CD4-positive, alpha-beta T cell treated with Interleukin-4 for 4 hours (primary cell): ENCODE measurements at places on chromosomes 7 and 10.

DNA sequence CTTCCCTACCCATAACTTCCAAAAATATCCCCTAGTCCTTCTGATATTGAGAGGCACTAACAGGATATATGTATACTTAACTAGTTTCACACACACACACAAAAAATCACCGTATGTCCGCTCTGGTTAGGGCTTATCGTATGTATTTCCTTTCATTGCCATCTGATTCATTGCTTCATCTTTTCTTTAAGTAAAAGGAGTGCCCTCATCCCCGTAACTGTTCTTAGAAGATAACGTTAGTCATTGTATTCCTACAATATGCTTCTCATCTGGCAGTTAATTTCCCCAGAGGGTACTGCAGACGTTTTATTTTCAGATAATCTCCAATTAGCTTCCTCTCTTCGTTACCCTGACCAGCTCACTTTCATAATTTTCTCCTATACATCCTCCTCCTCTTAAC lies 37.3 kb downstream of the NRCAM start:
- DNase-seq = no peak

- no peak for DNase-seq
Measured at GRCh38 chr7:112431803-112432202, 18.5 kb upstream of the IFRD1 start.

DNA sequence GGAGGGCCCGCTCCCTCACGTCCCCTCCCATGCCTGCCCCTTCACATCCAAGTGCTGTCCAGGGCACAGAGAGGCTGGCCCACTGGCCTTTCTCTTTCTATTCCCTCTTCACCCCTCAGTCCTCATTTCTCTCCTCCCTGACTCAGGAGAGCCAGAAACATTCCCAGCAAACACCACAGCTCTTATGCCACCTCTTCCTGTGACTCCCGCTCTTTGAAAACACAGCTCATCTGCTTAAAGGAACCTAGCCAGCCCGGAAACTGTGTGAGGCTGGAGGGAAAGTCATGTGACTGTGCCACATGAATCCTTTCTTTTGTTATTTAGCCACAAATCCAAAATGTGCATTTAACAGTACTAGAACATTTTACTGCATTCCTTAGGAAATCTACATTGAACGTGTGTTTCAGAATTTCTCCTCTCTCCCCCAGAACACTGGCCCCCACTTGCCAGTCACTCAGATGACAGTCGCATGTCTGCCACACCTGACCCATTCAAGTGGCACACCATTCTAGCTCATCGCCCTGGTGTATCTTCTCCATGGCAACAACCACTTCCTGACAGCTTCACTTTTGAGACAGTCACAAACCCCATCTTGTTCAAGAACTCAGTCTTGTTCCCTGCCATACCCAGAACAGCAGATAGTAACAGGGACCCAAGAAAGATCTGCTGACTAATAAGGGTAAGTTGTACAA lies 42.8 kb downstream of the GRB10 start:
- DNase-seq = peak; percentile 89

DNA sequence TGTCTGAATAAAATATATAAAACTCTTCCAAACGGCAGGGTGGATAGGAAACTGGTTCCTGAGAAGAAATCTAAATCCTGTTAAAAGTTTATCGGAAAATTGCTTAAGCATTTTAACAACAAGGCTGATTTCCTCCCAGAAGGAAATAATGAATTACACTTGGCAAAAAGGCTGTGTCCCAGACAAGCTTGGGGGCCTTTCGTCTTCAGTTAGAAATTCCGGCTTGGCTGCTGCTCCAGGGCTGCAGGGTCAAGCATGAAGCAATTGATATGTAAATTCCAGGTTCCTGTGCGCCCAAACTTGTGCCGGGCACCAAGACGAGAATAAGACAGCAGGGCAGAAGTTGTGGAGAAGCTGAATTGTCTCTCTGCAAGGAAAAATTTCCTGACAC lies 38.0 kb upstream of the LBX1 start:
- no peak for DNase-seq

DNA sequence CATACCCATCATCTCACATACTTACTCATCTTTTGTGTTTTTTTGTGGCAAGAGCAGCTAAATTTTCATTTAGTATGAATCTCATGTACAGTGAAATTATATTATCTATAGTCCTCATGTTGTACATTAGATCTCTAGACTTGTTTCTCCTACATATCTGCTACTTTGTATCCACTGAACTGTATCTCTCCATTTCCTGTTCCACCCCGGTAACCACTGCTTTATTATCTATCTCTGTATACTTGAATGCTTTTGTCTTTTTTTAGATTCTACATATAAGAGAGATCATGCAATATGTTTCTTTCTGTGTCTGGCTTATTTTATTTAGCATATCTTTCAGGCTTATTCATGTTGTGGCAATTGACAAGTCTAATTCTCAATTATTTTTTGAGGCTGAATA lies 125.1 kb downstream of the ANKRD7 start:
- DNase-seq = no peak

- no peak for DNase-seq
Measured at GRCh38 chr10:118873091-118873737, 118.4 kb upstream of the CACUL1 start.

- no peak for DNase-seq
Measured at GRCh38 chr10:76463111-76463510, 1031.7 kb downstream of the LRMDA start.

DNA sequence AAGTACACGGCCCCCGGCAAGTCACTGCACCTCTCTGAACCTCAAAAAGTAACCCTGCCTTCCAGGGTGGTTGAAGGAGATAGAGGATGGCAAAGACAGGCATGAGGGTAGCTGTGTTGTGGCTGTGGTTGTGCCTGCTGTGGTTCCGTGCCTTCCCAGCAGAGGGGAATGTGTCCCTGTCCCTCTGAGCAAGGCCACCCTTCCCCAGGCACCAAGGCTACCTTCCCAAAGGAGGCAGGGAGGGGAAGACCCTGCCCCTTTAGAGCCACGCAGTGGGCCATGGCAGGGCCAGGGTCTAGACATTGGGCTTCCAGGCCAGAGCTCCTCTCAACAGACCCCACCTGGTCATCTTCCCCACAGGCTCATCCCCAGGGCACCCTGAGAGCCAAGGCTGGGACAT lies 18.8 kb downstream of the CRHR2 start:
- no peak for DNase-seq

DNA sequence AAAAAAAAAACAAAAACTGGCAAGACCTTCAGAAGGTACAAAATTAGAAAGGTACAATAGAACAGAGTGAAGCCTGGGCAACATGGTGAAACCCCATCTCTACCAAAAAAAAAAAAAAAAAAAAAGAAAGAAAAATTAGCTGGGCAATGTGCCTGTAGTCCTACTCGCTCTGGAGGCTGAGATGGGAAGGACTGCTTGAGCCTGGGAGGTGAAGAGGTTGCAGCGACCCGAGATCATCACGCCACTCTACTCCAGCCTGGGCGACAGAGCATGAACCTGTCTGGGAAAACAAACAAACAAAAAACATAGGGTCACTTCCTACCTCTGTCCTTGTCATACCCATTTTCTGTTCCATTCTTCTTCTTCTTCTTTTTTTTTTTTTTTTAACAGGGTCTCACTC lies 45.6 kb upstream of the DLG5 start:
- no peak for DNase-seq

DNA sequence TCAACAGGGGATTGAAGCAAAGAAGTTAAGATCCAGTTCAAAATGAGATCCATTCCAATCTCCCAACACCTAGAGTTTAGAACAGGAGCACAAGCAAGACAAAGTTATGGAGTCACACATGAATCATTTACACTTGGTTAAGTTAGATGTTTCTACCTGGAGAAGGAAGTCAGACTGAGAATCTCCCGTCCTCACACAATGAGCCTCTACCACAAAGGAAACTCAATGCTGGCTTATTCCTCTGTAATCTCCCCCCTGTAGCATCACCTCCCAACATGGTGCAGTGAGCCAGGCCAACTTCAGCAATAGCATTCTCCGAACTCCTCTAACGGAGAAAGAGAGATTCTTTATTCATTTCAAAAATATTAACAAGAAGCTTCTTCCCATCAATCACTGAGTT lies 82.2 kb downstream of the ELMO1 start:
- no peak for DNase-seq

- no peak for DNase-seq
Measured at GRCh38 chr7:353746-354325, 63.9 kb downstream of the FOXL3 start.

- DNase-seq = no peak
Measured at GRCh38 chr7:27739301-27739908, 557 bp upstream of the TAX1BP1 start.

DNA sequence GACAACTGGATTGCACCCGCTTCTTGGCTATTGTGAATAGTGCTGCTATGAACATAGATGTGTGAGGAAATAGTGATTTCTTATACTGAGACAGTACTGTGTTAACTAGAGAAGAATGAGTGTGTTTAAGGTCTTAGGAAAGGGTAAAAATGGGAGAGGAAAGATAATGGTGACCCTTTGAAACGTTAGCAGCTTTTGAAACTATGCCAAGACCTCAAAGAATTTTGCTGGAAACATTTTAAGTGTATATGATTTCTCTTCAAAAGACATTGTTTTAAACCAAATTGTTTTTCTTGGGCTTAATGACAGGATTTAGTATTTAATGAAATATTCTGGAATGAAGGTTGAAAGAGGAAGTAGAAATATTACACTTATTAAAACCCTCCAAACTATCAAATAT lies 100.8 kb upstream of the ARHGAP21 start:
- no peak for DNase-seq

DNA sequence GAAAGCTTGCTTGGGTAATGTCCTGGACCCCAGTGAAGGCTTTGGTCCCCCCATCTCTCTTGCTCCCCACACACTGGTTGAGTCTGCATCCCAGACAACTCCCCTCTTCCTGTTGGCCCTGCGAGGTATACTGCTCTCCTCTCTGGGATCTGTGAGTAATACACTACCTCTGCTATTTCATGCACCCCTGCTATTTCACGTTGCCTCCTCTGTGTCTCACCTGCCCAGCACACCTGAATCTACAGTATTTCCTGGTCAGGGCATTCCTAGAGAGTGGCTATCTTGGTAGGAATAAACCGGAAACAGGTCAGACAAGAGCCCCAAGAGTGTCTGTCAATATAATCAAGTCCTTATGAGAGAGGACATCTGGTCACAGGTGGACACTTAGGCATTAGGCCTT lies 114.3 kb upstream of the ODAD2 start:
- no peak for DNase-seq

DNA sequence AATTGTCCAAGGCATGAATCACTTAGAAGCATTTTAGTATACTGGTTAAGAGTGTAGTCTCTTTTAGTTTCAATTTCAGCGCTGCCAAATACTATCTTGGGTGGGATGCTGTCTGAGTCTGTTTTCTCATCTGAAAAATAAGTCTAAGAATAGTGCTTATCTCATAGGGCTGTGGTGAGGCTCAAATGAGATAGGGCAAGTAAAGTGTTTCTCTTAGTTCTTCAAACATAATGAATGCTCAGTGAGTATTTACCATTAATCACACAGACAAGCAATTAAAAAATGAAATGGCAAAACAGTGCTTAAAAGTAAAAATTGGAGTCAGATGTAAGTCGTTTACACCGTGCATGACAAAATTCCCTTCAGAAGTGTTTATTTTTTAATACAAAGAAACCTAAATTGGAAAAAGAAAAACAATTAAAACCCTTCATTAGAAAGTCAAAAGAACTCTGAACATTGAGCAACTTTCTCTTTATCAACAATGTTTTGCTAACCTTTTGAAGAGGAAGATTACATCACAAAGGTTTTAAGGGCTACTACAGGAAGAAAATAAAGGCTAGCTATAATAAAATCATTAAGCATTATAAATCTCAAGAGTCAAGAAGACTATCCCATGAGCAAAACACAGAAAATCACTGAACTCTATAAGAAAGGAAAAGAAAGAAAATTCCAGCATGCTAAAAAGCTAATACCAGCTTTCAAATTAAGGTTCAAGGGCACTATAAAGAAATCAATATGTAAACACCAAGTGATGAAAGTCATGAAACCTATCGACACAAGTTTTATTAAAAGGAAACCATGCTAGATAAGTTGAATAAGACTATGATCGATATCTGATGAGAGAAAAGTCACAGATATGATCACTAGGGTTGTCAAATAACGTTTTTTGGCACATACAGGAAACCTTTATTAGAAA lies 45.6 kb upstream of the C1GALT1 start:
- DNase-seq = no peak

GRCh38 chr10:78410046-78410965 lies 376.6 kb downstream of the RPS24 start:
- no peak for DNase-seq

- no peak for DNase-seq
Measured at GRCh38 chr10:73210395-73211105, 36.5 kb downstream of the DNAJC9 start.

GRCh38 chr7:1108264-1108920 lies 20.5 kb downstream of the GPER1 start:
- DNase-seq = no peak

DNA sequence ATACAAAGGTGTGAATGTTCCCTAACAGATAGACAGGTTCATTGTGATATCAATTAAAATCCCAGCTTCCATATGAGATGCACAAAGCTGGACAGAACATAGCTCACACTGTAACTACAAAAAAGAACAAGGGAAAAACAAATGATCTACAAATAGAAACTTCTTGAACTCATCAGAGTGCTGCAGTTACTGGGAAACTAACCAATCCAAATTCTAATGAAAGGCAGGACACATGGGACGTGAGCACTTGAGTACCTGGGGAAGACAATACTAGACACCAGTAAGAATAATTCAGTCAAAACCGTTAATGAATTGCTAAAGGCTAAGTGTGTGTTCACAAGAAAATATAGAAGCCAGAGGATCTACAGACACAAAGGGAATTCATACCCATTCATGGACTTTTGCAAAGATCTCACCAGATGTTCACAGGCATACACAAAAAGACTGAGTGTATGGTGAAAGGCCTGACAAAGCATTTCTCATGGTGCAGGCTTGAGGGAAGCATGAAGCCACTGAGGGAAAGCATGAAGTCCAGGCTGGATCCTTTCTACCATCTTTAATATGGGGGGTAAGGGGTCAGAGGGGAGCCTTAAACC lies 7.8 kb upstream of the GPR22 start:
- no peak for DNase-seq

GRCh38 chr10:17077346-17077781 lies 52.2 kb downstream of the CUBN start:
- DNase-seq = no peak

- no peak for DNase-seq
Measured at GRCh38 chr7:66206119-66206933, 1.2 kb downstream of the TPST1 start.
